ENCODE measurements at places on chromosomes 2 and 18.
A peak's percentile ranks its signal among the peaks of the same experiment; 100 is the strongest.

GRCh38 chr2:35962585-35963146, 392.9 kb upstream of the CRIM1 start:
- DNase-seq: no peak

- DNase-seq: no peak
Measured at GRCh38 chr18:12862467-12862866, 21.6 kb downstream of the PTPN2 start.

GRCh38 chr2:164560902-164561301, 60.4 kb downstream of the GRB14 start:
- DNase-seq: no peak

GRCh38 chr2:24332791-24333540, 27.4 kb downstream of the ITSN2 start:
- DNase-seq: no peak

GRCh38 chr2:31324016-31324633, 90.2 kb downstream of the EHD3 start:
- DNase-seq: peak; percentile 80

DNA sequence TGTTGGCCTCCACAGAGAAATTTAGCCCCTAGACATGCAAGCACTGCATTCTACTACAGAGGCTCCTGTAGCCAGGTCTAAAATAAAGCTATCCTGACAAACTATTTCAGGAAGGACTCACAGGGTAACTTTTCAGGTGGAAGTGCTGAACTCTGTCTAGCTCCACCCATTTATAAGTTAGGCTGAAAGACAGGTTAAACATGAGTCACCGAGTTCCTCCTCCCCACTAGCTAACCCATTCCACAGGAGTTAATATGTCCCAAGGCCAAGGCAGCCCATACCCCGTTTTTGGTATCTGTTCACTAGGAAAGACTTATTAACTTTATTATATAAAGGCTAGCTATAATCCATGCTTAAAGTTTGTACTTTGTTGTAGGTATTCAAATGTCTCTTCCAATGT, 3.5 kb downstream of the CWC22 start:
- DNase-seq: no peak

DNA sequence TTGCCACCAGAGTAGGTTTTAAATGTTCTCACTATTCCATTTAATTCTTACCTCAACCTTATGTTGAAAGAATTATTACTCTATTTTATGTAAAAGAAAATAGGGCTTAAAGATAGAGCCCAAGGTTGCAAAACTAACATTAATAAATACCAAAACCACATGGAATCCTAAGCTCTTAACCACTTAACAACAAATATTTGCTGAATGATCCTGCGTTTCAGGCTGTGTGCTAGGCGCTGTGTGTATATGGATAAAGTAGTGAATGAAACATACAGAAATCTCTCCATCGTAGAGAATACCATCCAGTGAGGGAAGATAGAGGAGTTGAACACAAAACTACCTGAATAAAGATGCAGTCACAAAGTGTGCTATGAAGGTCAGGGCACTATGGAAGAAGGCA, 485.1 kb downstream of the THSD7B start:
- DNase-seq: no peak

- DNase-seq: no peak
Measured at GRCh38 chr2:181851726-181852125, 39.8 kb upstream of the ITPRID2 start.

- DNase-seq: no peak
Measured at GRCh38 chr2:29763371-29763770, 158.0 kb downstream of the ALK start.

DNA sequence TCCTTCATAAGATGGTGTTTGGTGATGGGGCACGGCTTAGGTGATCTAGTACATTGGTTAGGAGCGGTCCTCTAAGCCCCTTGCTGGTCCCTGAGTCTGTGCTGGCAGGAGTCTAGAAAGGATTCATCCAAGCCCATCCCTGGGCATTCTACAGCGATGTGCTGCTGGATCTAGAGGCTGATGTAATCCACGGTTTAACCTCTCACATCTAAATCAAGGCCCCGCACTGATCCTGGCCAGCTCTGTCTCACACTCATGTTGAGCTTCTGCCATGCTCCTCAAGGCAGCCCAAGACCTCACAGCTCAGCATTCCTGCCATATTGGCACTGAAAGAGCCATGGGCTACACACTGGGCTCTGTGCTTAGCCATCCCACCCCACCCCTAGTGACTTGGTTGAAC, 664.8 kb downstream of the STK39 start:
- no peak for DNase-seq

DNA sequence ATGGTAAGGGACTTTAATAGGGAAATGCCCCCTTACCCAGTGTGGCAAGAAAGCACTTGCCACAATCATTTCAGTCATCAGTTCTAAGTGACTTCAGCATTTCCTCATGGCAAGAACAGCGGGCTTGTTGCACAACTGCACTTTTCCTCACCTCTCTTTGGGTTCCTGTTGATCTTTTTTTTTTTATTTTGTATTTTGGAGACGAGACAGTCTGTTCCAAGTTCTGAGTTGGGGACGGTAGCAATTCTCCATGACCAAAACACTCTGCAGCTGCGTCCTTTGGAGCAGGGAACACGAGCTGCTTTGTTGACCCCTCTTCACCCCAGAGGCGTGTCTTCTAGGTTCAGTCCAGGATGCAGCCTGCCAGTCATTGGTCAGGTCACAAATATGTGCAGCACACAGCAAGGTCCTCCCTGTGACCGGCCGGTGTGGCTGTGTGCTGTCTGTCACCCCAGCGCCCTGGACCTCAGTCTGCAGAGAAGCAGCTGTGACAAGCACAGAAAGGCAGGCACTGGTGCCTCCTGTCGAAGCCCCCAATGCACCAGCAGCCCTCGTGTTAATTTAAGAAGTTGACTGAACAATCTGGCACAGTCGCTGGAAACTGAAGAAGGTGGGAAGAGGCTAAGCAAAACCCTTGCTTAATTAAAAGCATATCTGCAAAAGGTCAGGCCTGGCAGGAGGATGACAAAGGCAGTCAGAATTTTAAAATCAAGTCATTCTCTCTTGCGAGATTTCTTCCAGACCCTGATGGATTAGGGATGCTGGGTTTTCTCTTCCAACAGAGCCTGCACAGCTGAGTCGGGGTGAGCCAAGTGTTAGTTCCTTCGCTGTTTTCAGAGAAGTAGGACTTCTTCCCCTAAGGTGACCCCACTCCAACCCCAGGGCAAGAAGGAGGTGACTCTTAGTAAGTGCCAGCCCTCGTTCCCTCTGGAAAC, 96.7 kb upstream of the COPS8 start:
- DNase-seq: no peak

DNA sequence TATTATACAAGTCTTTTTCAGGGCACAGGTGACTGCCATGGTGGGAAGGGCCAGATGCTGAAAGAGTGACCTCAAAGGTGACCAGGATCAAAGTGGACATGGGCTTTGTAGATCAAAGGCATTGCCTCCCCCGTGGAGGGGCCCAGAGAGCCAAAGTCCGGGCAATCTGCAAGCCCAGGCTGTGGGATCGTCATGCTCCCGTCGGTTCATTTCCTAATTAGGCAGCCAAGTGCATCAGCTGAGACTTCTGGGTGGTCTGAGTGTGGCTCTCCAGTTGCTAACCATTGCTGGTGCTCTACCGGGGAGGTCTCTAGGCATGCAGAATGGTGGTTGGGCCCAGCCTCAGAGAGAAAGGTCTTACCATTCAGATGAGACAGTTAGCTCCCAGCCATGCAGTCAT, 61.6 kb downstream of the TRIB2 start:
- no peak for DNase-seq

- DNase-seq: no peak
Measured at GRCh38 chr2:205723179-205723578, 40.9 kb downstream of the NRP2 start.

DNA sequence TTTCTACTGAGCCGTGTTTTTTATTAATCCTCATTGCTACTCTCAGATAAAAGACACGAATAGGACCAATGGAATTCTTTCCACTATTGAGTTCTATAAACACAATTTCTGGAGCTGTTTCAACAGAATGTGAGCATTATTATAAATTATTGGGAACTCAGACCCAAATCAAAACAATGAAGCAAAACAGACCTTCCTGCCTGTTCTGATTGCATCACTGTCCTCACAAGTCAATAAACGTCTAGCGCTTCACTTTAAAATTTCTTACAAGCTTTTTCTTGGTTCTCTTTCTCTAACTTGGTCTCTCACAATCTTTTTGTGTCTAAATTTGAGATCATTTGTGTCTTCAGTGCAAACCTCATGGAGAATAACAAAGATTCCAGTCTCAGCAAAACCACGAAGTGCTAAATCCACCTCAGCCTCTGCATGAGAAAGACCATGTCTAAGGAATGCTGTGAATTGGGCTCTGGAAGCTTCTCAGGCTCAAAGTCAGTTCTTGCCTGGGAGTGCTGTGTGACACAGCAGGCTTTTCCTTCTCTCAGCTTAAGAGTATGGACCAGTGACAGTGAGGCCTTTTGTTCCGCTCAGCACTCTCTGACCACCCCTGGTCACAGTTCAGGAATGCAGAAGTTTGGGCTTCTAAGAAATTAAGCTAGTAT, 22.8 kb downstream of the ARHGAP28 start:
- no peak for DNase-seq

GRCh38 chr18:56637711-56638231, 621 bp downstream of the TXNL1 start:
- no peak for DNase-seq

GRCh38 chr2:113187771-113188170, 14.0 kb downstream of the PSD4 start:
- no peak for DNase-seq

- no peak for DNase-seq
Measured at GRCh38 chr18:23365602-23366001, 87.5 kb upstream of the RIOK3 start.

- DNase-seq: no peak
Measured at GRCh38 chr2:177252808-177253531, 11.6 kb downstream of the NFE2L2 start.

DNA sequence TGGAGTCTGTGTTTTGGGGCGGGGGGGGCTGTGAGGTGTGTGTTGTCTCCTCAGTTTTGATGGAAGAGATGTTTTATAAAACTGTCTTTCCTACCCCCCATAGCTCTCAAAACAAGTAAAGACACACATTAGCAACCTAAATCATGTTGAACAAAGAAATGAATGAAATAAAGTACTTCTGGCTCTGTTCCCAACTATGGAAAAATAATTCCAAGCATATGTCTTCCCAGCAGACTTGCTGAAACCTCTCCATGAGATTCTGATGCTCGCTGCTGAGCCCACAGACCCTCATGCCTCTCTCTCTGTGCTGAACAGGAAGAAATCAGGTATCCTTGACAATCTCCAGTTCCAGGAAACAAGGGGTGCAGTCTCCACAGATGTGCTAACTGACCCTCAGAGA, 226.7 kb upstream of the KLHL29 start:
- no peak for DNase-seq

DNA sequence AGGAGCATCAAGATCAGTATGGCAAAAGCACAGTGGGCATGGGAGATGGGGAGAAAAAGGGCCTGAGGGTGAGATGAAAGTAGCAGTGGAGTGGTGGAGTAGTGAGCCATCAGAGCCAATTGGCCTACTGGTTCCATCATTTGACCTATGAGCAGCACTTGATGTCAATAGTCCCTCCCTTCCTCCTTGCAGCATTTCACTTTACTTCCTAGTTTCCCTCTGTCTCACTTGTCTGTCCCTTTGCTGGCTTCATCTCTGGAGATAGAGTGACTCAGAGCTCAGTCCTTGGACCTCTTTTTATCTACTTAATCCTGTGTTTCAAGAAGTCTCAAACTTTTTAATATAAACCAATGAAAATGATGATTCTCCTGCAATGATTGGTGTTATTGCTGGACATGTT, 32.1 kb downstream of the FBXO48 start:
- no peak for DNase-seq

DNA sequence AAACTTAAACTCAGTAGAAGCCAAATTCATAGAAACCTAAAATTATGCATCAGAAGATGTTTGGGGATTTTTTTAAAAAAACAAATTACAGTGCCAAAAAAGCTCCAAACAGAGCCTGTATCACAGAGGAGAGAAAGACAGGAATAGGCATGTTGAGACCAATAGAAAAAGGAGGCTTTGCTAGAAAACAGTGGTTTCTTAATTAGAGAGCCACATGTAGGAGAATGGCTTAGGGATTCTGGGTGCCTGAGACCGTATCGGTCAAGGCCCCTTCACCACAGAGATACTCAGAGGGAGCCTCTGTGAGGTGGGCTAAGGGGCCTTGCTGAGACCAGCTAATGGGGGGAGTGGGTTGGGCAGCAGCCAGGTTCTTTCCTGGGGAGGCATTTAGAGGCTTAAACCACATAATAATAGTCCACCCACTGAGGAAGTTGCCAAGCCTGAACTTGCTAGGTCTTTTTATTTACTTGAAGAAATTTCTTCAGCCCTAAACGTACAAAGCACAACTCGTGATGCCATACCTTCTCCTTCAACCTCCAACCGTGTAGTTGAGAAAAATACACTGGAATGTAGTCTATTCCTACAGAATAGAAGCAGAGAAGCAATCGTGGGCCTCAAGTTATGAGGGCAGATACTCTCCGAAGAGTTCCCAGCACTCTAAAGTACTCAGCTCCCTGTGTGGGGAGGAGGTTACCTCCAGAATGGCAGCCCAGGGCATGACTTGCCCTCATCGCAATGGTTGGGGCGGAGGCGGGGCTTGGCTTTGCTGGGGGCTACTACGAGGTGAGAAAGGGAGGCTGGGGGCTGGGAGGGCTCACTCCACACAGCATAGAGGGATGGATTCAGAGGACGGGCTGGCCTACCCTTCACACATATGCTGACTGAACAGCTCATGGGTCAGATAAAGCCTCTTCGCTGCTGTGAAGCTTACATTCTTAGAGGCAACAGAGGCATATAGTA, 237.9 kb downstream of the TPGS2 start:
- DNase-seq: no peak

DNA sequence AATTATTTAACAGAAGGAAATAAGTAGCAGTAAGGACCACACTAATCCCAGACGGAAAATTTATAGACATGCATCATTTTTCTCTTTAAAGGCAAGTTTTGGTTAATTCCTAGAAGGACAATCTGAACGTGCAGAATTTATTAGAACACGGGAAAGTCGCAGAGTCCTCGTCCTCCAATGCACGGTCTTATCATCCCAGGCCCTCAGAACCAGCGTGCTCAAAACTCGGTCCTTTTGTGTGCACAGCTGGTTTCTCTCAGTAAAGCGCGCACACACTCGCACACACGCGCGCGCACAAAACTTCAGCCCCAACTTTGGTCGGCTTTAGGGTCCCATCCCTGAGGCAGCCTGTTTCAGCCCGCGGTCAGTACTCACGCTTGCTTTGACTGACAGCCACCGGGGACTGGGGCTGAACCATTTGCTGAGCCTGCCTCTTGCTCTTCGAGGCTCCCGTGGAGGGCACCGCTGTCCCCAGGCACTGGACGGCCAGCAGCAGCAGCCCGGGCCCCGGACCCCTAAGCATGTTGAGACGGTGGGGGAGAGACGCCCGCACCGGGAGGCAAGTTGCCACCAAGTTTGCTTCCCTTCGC, 493 bp downstream of the FN1 start:
- DNase-seq: no peak

DNA sequence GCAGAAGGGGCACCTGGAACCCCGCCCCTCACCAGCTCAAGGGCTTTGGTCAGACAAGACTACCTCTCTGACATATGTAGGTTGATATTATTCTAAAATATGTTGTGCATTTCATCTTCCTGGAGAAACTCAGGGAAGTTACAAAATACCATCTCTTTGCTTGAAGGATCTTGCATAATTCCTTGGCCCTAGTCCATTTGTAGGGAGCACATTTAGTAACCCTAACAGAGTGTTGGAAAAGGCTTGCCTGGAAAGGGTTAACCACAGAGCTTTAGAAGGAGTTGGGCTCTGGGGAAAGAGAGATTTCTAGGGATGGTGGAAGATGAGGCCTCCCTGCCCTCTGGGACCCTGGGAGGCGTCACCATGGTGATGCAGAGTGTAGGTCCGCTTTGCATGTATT, 143.0 kb upstream of the SLC1A4 start:
- no peak for DNase-seq
